DMS53 (cell line): ENCODE measurements at places on chromosomes 5 and 9.

DNA sequence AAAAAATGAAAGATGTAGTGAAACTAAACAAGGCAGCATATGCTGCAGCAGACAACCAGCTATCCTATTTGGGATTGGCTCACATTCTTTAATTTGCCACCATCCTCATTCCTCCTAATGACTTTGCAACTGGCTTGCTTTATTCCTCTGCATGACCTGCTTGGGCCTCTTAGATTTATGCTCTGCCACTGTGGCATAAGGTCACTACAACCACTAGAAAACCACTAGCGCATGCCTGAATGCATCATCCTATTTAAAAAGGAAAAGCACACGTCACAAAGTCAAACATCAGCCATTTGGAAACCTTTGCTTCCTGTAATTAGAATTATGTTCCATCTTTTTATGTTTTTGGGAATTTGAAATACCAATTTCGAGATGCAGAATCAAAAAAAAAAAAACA, 40.8 kb upstream of the CCDC152 start:
- DNase-seq: peak; percentile 51

GRCh38 chr5:174446988-174447387, 277.4 kb upstream of the MSX2 start:
- DNase-seq: no peak

- DNase-seq: no peak
These were observed 36.3 kb upstream of the UBTD2 start for GRCh38 chr5:172319708-172320441.

GRCh38 chr9:88653406-88653805, 118.4 kb downstream of the NXNL2 start:
- DNase-seq: no peak

DNA sequence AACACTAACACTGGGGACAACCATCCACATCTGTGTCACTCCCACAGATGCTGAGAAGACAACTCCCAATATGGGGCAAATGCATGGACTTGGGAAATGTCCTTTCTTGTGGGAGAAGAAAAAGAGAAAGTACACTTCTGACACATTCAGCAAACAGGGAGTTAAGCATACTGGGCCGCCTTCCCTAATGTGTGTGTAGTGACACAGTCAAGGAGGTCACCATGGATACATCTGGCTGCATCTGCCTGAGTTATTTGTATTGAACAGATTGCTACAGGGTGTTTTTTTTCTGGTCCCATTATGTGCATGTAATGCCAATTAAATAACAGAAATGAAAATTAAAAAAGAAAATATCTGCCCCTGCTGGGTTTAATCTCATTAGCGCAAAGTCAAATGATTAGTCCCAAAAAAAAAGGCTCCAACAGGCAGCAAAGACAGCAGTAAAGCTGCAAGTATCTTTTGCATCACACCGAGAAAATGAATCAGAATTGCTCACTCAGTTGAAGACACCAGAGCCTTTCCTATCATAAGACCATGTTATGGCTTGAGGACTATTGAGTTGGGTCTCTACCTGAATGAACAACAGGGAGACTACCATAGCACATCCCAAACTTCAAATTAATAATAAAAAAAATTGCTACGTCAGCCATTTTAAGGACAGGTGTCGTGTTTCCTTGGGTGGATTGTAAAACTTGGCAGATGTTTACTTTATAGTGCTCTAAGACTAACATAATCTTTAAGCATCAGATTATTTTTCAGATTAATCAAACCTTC, 395.9 kb downstream of the DTWD2 start:
- peak; percentile 38 for DNase-seq

DNA sequence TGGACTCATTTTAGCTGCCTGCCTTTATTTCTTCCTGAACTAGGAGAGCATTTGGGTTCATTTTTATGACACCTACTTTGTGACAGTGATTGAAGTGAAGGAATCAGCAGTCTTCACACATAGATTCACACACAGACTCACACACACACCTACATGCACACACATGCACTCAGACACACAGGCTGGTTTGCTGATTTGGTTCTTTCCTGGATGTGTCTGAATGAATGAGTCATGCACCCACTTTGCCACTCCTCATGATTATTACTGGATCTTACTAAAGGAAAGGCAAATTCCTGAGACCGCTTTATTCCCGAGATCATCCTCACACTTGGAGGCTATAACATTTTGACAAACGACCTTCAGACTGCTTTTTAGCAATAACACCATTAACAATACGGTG, 529.5 kb downstream of the AGTPBP1 start:
- DNase-seq: no peak

DNA sequence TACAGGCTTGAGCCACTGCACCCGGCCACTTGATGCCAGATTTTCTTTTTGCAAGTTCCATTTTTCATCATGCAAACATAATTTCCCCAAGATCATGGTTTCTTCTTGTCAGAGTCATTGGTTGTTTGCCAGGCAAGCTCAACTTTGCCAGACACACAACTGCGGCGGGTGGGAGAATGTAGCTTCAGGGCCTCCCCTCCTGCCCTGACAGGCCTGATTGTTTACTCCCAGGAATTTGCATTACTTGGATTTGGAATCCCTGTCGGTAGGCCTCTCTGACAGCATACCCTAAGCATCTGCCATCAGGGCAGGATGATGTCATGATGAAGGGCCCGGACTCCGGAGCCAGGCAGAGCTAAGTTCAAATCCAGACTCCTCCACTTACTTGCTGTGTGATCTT, 15.1 kb downstream of the RPS14 start:
- no peak for DNase-seq

- no peak for DNase-seq
These were observed 134.4 kb downstream of the MVB12B start for GRCh38 chr9:126461029-126461428.

DNA sequence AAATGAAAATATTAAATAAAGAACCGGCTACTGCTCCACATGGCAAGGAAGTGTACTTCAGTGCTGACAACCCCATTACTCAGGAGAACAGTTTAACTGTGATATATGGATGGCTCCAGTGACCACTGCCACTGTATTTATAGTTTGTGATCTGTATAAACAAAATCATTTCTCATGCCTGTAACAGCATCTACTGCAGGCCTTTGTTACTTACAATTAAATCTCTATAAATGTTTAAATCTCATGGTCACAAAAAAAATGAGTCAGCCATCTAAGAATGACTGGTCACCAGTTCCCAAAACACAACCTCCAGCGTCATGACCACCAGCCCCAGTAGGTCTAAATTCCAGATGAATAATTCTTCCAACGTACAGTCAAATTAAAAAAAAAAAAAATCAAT, 24.6 kb downstream of the SERINC5 start:
- no peak for DNase-seq

DNA sequence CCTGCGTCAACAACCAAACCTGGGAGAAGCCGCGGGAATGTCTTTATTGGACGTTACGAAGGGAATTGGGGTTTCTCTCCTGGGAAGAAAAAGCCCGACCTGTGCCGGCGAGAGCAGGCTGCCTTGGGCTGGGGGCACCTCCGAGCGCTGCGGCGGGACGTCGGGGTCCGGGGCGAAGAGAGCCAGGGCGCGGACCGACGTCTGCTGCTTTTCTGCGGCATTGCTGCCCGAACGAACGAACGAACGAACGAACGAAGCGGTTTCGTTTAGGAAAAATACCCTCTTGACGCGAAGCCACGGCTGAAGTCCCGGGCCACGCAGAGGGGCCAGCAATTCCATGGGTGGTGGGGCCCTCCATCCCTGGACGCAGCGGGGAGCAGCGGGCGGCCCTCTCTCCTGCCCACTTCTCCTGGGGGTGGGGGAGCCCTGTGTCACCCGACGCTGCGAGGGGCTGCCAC, 4.8 kb upstream of the PITX1 start:
- DNase-seq: no peak

GRCh38 chr9:33403941-33404787, 1.8 kb upstream of the AQP7 start:
- DNase-seq: no peak

- peak; percentile 73 for DNase-seq
These were observed 114.2 kb upstream of the ADAMTS16 start for GRCh38 chr5:5025774-5026408.

DNA sequence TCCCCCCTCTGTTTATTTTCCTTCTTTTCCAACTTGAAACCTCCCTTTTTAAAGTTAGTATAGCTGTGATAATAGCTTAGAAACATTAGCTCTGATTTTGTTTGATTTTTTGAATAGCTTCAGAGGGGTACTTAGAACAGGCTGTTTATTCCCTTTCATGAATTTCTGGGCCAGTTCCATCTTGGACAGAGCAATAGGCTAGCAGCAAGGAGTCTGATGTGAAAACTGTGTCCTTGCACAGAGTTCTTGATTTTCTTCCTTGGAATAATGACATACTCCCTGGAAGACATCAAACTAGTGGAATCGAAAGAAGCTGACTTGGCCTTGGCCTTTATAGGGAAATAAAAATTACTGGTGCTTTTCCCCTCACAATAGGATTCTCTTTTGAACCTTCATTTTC, 32.9 kb downstream of the NTRK2 start:
- no peak for DNase-seq

- no peak for DNase-seq
These were observed 19.9 kb downstream of the ELL2 start for GRCh38 chr5:95941756-95942155.

DNA sequence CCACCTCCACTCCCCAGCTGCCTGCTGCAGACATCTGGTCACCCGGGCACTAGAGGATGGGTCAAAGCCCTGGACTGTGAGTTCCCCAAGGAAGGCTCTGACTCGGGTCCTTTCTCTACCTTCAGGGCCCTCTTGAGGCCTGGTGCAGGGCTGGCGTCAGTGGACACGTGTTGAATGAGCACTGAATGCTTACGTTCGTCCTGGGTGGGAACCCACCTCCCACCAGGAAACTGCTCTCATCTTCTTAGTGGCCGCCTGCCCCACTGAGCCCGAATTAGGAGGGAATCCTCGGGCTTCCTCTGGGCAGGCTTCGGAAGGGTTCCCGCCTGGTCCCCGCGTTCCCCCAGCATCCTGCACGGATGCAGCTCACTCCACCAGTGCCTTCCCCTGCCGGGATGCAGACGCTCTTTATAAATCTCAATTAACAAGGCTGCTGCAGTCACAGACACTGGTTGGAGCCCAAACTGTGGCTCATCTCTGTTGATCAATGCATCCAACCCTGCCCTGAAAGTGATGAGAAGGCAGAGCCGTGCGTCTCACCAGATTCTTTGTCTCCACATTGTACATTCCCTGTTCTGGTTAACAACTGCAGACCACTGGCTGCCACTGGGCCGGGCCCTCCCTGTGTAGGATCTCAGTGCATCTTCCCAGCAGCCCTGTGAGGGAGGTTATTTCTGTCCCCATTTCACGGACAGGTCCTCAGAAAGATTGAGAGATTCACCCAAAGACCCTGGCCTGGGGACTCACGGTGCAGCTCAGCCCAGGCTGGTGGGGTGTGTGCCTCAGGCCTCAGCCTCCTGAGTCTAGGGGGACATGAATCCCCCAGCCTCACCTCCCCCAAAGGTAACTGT, 168.8 kb downstream of the GAPVD1 start:
- DNase-seq: no peak

DNA sequence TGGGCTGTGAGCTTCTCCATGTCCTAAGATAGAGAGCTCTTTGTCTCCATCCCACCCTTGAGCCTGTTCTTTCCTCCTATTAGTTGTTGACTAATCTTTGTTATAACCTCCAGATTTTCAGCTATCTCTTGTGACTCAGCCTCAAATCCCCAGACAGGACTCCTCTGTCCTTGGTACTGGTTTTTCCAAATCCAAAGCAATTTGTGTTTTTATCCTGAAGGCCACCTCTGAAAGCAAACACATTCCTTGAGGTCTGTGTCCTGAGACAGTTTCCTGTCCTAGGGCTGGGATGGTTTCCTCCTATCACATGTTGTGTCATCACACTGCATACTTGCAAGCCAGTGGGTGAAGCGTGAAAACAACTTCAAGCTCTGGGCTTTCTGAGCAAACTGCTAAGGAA, 8.5 kb downstream of the TNC start:
- no peak for DNase-seq

DNA sequence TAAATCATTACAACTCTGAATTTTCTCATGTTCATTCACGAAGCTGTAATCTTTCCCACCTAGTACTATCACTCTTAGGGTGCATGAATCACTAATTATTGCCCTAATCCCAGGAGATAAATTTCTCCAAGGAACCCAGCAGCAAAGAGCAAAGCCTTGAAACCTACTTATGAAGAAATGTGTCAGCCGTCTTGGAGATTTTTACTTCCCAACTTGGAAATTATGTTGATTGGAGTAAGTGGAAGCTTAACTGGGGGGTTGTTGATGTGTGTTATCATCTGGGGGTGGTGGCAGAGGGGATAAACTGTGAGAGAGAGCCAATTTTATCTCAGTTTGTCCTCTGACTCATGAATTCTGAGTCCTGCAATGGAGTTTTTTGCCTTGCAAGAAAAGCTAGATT, 440.5 kb upstream of the WWC1 start:
- no peak for DNase-seq

- no peak for DNase-seq
These were observed 24.9 kb upstream of the ANXA6 start for GRCh38 chr5:151182524-151182900.

DNA sequence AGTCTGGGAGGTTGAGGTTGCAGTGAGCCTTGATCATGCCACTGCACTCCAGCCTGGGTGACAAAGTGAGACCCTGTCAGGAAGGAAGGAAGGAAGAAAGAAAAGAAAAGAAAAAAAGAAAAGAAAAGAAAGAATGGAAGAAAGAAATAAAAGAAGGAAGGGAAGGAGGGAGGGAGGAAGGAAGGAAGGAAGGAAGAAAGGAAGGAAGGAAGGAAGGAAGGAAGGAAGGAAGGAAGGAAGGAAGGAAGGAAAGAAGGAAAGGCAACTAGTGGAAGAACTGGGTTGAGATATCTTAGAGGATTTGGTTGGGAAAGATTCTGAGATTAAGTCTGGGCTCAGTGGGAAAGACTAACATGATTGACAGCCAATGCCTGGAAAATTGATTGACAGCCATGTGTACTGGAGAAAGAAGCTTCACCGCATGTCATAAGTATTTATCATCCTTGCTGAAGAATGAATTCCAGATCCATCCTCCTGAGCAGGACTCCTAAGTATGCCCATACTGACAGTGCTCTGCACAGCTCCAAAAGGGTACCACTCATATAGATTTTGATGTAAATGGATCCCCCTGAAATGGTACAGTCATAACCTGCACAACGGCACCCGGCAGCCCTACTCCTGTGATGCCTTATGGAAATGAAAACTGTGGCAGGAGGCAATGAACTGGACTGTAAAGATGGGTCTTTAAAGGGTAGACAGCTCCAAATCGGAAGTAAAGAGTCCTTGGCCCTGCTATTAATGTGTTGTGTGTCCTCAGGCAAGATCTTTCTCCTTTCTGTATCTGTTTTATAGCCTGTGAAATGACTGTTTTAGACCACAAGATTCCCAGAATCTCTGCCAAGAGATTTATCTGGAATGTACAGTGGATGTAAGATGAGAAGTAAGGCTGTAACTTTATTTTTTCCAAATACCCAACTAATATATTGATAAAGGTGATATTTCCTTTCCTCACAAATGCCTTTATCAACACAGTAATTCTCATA, 16.9 kb upstream of the ADRA1B start:
- no peak for DNase-seq
